ENCODE measurements at places on chromosomes 2 and 18.

DNA sequence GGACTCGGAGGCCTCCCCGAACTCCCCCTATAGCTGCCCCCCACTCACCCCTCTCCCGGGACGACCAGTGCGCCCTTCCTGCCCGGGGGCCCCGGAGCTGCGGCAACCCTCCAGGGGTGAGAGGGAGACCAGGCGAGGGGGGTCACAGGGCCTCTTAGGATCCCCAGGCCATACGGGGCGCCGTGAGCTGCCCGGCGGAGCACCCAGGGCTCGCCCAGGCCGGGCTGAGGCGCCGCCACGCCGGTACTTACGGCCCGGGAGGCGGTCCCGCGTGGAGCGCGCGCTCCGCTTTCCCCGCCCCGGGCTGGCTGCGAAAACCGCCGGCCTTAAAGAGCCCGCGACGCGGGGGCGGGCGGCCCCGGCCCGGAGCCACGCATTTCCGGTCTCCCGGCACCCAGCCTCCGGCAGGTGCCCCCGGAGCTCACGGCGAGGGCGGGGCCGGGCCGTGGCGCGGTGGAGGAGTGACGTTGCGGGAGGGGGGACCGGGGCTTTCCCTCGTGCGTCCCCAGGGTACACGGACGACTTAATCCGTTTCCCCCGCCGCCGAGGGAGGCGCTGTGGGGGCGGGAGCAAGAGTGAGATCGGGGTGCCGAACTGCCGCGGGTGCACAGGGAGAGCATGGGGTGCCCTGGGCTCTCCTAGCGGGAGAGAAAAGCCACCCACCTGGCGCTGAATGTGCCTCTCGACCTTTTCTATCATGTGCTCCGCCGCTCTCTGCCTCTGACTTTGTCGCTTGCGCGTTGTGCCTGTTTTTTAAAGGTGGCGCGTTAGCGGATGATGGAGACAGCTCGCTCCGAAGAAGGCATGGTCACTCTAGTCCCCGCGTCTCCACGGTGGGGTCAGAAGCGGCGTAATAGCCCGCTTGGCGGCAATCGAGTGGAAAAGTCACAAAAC lies at the start of gene METTL21A:
TSS of gene METTL21A (minus strand) at position 381 of the 894 bp plus-strand sequence. CDS start 1,019 bp downstream, outside the sequence.
- DNase-seq, result peak; percentile 84

DNA sequence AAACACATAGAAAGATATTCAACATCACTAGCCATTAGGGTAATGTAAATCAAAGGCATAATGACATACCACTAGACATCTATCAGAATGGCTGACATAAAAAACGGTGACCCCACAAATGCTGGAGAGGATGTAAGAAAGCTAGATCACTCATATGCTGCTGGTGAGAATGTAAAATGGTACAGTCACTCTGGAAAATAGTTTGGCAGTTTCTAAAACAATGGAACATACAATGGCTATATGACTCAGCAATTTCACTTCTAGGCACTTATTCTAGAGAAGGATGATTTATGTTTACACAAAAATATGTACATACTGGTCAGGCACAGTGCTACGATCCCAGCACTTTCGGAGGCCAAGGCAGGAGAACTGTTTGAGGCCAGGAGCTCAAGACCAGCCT lies 87.3 kb downstream of the COLEC12 start:
- no peak for DNase-seq

DNA sequence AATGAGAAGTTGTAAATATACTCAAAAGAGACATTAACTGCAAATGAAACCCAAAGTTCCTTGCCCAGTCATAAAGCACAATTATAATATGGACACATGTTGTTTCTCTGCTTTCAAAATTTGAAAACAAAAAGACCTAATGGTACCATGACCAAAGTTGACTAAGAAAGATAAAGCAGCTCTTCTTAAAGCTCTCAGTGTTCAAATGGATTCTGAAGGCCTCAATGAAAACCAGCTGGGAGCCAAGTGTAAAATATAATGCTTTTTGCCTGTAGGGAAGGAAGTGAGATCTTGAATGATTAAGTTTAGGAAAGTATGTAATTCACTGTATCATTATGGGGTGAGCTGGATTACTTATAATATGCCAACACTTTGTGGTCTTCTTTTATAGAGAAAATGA lies 178.6 kb downstream of the SATB2 start:
- DNase-seq, result no peak

DNA sequence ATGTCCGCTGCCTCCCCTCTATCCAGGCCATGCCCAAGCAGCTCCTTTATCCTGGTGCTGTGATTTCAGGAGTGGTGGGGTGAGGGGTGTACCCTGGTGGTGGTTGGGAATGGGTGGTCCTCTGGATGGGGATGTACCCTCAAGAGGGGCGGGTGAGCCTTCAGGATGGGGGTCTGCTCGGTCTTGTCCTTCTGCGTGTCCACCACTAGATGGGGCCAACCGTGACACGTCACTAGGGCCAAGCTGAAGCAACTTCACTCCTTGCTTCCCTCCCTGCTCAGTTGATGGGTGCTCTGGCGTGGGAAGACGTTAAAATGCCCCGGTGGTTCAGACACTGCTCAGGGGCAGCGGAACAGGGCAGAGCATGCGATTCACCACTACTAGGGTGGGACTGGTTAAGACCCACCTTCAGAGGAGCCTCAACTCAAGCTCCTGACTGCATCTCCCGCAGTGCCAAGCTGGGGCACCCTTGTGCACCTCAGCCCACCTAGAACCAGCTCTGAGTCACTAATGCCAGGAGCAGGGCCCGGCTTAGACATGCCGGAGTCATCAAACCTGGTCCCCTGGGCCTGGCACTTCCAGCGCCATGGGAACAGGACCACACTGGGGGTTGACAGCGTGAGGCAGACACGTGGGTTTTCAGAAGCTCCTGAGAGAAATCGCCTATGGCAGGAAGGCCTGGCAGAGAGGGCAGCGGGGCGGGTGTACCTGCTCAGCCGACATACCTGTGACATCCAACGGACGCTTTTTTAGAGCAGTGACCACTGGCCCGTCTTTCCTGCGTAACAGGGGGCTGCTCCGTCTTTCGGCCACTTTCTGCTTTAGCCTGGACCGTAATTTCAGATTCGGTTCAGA lies 256.7 kb downstream of the HDAC4 start:
- DNase-seq, result peak; percentile 22

- DNase-seq, result no peak
Observed at GRCh38 chr2:40434731-40435271, 17.1 kb downstream of the SLC8A1 start.

DNA sequence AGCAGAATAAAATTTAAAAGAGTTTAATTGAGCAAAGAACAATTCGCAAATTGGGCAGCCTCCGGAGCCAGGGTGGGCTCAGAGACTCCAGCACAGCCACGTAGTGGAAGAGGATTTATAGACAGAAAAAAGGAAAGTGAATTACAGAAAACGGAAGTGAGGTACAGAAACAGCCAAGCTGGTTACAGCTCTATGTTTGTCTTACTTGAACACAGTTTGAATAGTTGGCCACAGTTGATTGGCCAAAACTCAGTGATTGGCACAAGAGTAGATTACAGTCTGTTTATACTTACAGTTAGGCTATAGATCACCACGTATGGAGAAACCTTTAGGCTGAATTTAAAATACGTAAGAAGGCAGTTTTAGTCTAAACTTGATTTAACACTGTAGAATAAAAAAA lies 78.8 kb upstream of the NEDD4L start:
- no peak for DNase-seq

DNA sequence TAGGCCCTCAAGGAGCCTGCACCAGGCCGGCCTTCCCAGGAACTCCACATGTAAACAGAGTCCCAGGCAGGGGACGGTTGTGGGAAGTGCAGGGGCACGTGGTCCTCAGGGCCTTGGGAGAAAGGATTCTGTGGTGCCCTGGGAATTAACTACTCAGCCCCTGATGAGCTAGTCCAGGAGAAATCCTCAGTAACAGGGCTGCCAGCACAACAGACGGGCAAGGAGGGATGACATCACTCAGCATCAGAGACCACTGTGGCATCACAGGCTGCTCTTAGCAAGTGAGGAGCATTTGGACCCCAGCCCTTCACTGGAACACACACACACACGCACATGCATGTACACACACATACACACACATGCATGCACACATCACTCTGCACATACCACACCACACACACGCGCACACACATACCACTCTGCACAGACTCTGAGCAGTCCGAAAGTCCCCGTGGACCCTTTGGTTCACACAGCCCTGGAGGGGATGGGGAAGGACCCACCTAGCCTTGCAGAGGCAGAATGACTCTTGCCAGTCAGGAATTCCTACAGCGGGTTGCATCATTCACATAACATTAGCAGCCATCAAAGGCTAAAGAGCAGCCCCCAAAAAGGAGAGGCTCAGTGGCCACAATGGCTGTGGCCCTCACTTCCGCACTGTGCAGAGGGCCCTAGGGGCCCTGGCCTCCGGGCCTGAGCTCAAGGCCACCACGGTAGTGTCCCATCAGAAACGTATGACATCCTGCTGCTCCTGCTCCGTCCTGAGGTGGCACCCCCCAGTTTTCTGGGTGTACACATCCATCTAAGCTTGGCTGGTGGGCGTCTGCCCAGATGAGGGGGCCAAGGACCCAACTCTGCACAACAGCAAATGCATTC lies 1.9 kb upstream of the NMUR1 start:
- no peak for DNase-seq

DNA sequence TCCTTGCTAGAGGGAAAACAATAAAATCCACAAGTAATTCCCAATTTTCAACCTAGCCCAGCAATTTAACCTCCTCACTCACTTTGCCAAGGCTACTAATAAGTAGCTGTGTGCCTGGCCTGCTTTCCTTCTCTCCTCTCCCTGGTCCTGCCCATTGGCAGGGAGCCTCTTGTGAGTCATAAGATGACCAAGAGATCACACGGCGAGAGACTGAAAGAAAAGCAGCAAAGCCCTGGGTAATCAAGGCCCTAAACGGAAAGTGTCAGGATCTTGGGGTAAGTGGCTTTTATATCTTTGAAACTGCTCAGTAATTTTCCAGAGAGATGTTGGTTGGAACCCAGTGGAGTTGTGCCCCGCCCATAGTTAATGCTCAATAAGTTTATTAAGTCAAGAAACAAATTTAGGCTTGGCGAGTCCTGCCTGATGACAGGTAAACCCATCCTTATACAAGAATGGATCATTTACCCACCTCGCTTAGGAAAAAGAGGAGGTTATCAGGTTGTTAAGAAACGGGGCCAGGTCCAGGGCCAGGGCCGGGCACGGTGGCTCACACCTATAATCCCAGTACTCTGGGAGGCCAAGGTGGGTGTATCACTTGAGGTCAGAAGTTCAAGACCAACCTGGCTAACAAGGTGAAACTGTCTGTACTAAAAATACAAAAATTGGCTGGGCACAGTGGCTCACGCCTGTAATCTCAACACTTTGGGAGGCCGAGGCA lies 10.0 kb upstream of the ADAM17 start:
- peak; percentile 89 for DNase-seq

GRCh38 chr18:1906421-1906820 lies 664.9 kb downstream of the METTL4 start:
- DNase-seq, result no peak

DNA sequence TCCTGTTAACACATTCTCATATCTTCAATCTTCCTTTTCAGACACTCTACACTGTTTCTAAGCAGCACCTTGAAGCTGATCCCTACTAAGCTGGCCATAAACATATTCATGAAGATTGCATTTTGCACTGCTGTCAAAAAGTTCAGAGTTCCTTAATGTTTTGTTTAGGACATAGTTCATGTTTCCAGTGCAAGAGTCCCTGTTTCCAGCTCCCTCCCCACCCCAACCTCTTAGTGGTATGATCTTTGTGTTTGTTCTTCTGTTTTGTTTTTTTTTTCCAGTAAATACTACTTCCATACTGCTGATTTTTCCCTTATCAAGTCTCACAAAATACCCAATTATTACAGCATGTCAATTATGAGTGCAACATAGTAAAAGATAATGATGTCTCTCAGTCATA lies 4.1 kb upstream of the SLC40A1 start:
- DNase-seq, result no peak

- DNase-seq, result peak; percentile 69
Observed at GRCh38 chr2:233075966-233076339, 15.8 kb downstream of the INPP5D start.

DNA sequence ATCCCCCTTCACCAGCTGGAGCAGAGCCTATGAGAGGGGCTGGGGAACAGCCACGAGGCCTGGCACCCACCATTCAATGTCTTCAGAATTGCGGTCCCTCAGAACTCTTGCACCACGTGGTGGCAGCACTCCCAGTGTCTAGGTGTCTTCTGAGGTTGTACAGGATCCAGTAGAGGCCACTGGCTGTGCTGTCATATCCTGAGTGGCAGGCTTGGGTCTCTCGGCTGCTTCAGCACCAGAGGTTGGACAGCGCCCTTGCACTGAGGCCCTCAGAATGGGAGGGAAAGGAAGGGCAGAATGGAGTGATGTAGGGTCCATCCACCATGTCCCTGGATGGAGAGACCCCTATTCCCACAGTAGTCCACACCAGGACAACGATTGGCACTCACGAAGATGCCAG lies 112.0 kb upstream of the TEKT4 start:
- no peak for DNase-seq

DNA sequence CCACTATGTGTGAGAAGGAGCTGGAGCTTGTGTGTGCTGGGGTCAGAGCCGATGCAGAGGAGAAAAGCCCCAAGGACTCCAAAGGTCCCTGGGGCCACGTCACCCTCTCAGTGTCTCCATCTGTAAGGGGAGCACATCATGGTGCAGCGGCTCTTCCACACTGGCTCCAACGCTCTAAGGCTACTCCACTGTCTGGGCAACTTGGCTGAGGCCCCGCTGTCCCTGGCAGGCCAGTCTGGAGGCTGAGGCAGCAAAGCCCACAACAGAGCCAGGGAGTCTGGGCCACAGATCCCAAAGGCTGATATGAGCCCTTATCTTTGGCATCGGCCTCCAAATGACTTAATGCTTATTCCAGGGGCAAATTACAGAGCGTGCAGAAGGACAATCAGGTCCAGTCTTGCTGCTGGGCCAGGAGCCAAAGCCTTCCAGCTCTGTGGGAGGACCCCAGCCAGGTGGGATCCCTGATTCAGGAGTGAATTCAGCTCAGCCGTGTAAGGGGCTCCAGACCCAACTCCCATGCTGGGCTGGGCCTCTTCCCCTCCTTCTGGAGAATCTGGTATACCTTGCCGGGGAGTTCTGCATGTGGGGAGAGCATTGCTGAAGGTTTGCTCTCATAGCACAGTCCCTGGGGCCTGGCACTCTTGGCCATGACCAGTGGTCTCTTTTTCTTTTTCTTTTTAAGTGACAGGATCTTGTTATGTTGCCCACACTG lies 1.8 kb upstream of the DUSP2 start:
- DNase-seq, result no peak

DNA sequence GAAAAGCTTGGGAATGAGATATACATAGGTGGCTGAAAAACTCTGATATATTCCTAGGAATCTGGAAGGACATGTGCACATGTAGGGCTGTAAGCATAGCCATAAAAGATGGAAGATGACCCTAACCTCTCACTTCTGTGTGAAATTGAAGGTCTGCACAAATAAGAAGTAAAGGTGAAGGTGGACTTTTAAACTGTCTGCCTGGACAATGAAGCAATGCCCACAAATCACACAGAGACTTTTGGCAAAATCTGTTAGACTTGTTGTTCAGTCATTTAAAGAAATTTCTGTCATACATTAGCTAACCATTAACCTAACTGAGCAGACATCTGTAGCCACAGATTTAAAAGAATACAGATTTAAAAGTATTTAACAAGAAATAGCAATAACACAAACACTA lies 65.3 kb upstream of the CCDC178 start:
- DNase-seq, result no peak

DNA sequence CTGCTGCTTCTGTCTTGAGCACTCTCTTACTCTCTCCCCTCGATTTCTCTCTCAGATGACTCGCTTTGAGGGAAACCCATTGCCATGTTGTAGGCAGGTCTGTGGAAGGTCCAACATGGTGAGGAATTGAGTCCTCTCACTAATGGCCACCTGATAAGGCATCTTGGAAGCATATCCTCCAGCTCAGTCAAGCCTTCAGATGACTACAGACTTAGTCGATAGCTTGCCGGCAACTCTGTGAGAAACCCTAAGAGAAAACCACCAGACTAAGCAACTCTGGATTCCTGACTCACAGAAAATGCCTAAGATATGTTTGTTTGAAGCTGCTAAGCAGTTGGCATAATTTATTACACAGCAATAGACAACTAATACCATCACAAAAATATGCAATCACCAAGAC lies 51.2 kb downstream of the WDR75 start:
- DNase-seq, result no peak

All from inflammatory macrophage treated with lipopolysaccharide for 4 hours (primary cell).